ENCODE measurements at places on chromosomes 7 and 10.

- DNase-seq, result no peak
These were observed 567.8 kb downstream of the IPMK start for GRCh38 chr10:57699944-57700343.

GRCh38 chr7:44574287-44574872 is 672 bp upstream of the DDX56 start:
- no peak for DNase-seq

- no peak for DNase-seq
These were observed 8.3 kb downstream of the SLC37A3 start for GRCh38 chr7:140390034-140390433.

GRCh38 chr7:131570401-131570800 is 14.0 kb upstream of the PODXL start:
- DNase-seq, result no peak

GRCh38 chr7:87779806-87780205 is 96.4 kb downstream of the SLC25A40 start:
- no peak for DNase-seq

- no peak for DNase-seq
These were observed 65.9 kb upstream of the C7orf33 start for GRCh38 chr7:148524479-148525224.

DNA sequence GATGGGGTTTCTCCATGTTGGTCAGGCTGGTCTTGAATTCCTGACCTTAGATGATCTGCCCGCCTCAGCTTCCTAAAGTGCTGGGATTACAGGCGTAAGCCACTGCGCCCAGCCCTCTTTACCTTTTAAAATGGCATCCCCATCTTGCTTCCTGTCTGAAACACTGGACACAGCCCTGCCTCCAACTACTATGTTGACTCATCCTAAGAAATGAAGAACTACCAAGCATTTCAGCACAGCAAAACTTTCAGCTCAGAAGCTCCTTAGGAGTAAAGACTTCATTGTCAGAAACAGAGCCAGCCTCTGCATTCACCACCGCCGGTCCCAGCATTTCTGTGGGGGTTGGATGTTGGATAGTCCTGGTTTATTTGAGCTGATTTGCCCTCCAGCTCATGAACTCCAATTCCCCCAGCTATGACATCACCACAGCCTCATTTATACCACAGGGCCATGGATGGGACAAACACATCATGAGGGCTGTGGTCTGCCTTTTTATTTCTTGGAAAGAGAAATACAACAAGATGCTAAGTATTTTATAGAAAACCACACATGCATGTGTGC is 123.5 kb downstream of the ADCY1 start:
- DNase-seq, result no peak

DNA sequence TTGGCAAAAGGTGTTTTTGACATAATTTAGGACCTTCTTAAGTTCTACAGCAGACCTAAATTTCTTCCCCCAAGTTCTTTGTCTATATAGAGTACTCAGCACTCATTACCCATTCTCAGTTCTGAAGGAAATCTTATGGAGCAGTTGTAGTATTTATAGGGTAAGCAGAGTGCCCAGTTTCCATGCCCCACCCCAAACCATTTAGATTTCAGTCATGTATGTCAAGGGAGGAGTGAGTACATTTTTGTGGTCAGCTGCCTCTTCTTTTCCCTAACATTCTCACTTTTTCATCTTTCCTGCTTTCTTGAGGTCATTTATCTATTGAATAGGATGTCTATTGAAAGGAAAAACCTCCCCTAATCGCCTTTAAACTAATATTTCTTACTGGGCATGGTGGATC is 83.3 kb downstream of the KAT6B start:
- no peak for DNase-seq

- DNase-seq, result no peak
These were observed 33.5 kb downstream of the CAMK2B start for GRCh38 chr7:44291733-44292419.

- DNase-seq, result no peak
These were observed 51.4 kb upstream of the SMNDC1 start for GRCh38 chr10:110355922-110356627.

GRCh38 chr10:4229106-4229505 is 444.1 kb upstream of the KLF6 start:
- DNase-seq, result no peak

DNA sequence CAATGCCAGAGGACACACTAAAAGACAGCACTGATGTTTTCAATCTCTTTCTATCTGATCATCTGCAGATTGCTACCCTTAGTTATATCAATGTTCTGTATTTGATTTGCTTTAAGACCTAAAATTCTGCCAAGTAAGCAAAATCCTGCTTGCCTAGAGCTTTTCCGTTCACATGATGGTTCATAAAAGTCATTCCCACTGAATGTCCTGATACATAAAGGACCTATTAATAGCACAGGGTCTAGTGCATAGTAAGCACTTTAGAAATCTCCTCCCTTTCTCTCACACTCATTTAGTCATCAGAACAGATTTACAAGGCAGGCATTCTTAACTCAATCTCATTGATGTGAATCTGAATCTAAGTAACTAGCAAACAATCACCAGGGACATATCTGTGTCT is 68.8 kb downstream of the PCGF5 start:
- DNase-seq, result no peak

DNA sequence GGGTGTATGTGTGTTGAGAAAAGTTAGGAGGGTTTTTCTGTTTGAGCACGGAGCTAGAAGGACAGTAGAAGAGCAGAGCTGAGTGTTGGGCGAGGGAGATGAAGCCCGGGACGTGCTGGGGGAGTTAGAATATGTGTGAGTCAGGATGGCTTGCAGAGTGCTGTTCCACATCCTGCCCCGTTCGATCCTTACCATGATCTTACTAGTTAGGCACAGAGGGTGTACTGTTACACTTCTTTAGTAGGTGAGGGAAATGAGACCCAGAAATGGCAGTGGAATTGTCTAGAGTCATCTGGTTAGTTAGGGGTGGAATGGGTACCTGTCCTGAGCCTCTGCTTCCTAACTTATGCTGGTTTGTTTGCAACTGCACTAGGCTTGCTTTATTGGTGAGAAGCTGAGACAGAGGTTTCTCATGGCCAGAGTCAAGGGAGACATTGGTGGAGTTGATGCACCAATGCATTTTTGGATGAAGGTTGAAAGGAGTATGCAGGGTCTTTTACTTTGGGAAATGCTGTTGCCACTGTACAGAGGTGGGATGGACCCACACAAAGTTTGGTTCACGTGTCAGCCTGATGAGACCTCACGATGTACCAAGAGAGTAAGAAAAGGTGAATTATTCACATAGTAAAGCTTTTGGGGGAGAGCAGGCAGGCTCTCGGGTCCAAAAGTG is 42.4 kb downstream of the CCNY start:
- DNase-seq, result no peak

- no peak for DNase-seq
These were observed 11.3 kb downstream of the LMBR1 start for GRCh38 chr7:156881679-156882078.

DNA sequence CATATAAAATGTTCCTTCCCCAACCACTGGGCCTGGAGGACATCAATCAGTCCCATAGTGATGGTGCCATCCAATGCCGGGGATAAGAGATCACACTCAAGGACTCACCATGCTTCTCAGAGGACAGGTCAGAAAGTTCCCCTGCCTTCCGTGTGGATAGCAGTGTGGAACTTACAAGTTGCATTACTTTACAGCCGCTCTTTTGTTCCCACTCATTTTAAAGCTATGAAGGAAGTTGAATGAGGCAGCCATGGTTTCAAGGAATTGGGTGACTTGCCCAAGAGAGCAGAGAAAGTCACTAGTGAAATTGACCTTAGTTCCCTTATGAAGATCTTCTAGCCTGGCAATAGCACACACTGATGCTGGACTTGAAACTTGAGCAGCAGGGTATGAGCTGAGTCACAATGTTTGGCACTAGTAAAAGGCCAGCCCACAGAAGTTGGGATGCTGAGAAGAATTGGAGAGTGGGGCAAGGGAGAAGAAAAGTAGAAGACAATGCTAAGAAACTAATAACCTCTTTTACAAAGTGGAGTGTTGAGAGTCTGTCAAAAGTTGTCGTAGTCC is 78.7 kb downstream of the CXCL12 start:
- peak; percentile 86 for DNase-seq

DNA sequence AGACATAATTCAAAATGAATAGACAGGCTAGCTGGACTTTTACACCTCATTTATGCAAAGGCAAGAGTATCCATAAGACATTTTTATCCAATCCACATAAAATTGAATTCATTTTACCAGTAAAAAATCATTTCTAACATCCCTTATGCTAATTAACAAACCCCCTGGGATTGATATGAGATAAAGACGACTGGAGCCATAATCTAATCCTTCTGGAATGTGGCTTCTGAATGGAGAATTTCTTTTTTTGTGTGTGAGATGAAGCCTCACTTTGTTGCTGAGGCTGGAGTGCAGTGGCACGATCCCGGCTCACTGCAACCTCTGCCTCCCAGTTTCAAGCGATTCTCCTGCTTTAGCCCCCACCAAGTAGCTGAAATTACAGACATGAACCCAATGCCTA is 90.4 kb downstream of the AKR1D1 start:
- no peak for DNase-seq

GRCh38 chr10:31701546-31701945 is 227.1 kb downstream of the ARHGAP12 start:
- DNase-seq, result no peak

DNA sequence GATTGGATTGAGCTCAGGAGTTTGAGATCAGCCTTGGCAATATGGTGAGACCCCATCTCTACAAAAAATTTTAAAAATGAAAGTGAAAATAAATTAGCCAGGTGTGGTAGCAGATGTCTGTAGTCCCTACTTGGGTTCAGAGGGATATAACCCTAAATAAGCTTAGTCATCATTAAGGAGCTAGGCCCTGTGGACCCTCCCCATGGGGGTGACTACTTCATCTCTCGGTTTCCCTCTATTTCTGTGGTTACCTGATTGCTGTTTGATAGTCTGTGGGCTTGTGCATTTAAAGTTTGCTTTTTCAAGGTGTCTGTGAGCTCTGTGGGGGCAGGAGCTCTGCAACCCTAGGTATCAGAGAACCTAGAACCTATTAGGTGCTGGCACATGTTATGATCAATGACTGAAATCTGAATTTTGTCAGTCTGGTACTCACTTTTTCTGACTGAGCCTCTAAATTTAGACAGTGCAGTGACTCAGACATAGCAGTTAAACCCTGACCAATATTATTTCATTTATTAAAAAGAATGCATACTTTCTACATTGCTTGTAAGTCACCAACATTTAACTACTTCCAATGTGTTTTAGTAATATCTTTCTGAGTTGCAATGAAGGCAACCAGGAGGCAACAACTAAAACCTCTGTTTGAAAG is 8.1 kb upstream of the CUZD1 start:
- no peak for DNase-seq

GRCh38 chr7:64602518-64602917 is 39.6 kb upstream of the ZNF680 start:
- no peak for DNase-seq

- DNase-seq, result no peak
These were observed 214.8 kb upstream of the MAGI2 start for GRCh38 chr7:79668292-79668691.

DNA sequence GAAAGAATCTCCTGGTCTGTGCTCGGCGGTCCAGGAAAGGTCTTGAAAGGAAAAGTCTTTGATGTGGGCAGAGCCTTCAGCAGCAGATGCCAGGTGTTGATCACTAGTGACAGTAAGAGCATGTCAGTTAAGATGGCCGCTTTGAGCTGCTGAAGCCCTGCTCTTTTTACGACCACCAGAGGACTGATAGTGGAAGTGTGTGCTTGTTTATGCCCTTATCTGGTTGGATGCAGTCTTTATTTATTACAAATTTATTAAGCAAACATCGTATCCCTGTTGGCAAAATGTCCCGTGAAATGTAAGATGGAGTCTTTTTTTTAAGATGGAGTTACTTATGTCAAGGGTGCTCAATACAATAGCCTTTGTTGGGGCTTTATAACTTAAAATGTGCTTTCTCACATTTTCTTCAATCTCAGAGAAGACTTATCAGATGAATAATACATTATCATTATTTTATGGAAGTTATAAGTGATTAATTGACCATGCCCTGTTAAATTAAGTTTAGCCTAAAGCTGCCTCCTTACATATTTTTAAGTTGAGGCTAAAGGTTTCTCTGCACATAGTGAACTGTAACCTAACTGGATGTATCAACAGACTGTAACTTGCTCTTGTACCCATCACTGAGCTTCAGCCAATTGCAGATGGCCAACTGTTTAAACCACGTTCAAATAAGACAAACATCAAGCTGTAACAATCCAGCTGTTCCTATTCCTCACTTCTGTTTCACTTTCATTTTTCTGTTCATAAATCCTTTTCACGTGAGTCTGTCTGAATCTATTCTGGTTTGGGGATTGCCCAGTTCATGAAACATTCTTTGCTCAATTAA is 97.4 kb upstream of the PIK3CG start:
- DNase-seq, result peak; percentile 32

DNA sequence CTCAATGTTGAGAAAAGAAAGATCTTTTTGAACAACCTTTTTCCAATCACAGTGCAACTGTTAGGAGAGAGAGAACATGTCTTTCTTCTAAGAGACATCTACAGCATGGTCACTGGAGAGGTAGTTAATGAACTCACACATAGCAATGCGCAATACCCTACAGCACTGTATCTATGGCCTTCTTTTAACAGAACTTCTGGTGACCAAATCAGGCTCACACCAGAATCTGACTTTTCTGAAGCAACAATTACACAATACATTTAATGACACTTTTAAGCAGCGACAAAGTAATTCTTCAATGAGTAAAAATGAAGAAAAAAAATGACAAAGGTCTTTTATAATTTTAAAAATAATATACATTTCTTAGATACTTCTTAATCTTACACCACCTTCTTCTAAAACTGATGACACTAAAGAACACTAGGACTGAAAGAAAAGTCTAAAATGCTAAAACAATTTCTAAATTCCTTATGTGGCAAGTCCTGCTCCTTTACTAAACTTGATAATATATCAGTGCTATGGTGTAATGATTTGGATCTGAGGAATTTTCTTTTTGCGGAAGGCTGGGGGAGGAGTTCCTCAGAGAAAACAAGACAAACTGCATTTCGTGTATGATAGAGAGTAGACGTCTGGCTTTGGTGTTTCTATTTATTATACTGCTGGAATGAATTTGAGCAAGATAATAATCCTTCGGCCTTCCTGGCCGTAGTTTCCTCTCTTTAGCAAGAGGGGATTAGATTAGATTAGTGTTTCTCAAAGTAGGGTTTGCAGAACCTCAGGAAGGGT is 166.3 kb downstream of the ZNF438 start:
- DNase-seq, result peak; percentile 25

GRCh38 chr7:44380189-44380830 is 54.9 kb upstream of the CAMK2B start:
- DNase-seq, result no peak

GRCh38 chr7:135189221-135189662 is 18.7 kb upstream of the CYREN start:
- DNase-seq, result no peak

GRCh38 chr7:152537639-152538038 is 101.8 kb upstream of the KMT2C start:
- DNase-seq, result no peak

DNA sequence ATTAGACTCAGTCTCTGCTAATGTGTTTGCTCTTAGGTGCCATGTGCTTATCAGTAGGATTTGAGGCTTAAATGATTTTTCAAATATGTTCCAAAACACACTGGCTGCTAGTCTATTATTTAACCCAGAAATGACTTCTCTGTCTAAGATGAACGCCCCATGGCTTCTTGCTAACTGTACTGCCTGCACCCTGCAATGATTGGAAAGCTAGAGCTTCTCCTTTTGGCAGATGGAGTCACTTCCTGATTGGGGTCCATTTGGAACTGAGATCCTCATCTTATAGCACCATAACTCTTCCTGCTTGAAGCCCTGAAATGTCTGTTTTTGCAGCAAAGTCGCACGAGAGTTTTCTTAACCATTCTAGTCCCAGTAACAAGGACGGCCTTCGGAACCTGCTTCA is 186.5 kb upstream of the ADO start:
- DNase-seq, result no peak
